ENCODE measurements at places on chromosomes 12 and 14.
A peak's percentile ranks its signal among the peaks of the same experiment; 100 is the strongest.

GRCh38 chr12:124762791-124763593 lies 100.7 kb downstream of the SCARB1 start:
- no peaks in the 10 kb centered on the region for H3K27me3 ChIP-seq
- no peak overlapping the region for H3K4me3 ChIP-seq
- H3K27ac ChIP-seq, result no peak overlapping the region

DNA sequence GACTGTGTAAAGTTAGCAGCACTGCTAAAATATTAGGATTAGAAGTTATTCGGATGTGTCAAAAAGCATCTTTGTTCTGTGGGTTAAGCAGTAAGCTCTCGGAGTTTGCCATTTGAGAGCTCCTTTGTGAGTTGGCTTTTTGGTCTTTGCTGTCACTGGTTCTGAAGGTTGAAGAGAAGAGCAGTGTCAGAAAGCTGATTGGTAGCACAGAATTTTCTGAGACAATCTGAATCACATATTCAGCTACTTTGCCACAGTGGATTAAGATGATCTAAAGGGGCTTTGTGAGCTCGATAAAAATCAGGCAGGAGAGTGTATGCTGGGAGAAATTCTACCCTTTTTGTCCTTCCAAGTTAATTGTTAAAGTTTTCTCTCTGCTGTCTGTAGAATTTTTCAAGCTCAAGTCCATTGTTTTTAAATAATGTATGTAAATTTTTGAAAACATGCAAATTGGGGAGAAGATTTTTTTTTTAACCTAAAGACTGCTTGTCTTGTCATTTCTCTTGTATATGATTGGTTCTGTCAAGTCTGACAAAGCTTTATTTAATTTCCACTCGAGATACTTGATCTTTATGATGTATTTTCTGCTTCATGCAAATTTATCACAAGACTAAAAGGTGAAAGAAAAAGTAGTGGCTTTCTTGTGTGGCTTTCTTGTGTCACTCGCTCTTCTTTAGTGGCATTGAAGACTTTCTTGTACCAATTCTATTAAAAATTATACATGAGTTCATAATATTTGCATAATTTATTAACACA lies 307.3 kb downstream of the EGLN3 start:
- H3K4me3 ChIP-seq, result no peak overlapping the region
- no peaks in the 10 kb centered on the region for H3K4me1 ChIP-seq
- no peaks in the 10 kb centered on the region for H3K36me3 ChIP-seq
- DNase-seq, result no peak

DNA sequence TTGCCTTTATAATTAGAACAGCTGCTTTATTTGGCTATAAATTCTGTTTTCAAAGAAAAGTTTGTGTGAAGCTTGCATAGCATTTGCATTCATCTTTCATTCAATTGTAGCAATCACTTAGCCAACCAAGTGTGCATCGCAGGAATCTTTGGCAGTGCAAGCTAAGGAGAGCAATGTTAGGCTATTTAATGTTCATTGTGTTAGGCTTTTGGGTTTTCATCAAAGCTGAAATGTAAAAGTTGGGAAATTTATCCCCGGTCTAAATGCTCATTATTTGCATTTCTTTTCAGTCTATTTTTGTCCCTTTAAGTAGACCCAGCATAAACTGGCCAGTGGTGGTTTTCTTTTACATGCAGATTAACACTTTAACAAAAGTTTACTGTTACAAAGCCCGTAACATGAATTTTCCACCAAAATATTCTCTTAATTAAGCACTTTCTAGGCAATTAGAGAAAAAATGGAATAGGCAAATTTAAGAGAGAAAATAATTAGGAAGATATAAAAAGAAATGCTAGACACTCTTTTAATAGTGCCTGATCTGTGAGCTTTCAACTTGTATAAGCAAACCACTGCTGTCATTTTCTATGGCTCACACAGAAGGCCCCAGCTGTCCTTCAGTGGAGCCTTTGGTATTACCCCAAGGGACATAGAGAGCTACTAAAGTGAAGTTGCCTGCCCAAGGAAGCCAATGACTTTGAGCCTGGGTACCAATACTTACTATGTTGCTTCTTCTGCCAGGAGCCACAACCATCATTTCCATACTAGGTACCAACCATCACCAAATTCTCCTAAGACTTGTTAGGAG lies 898.9 kb upstream of the SEL1L start:
- DNase-seq, result no peak
- no peaks in the 10 kb centered on the region for H3K36me3 ChIP-seq
- H3K27me3 ChIP-seq, result no peaks in the 10 kb centered on the region
- no peak overlapping the region for H3K27ac ChIP-seq
- H3K4me1 ChIP-seq, result no peaks in the 10 kb centered on the region

GRCh38 chr12:77601069-77601468 lies 229.6 kb upstream of the NAV3 start:
- H3K27ac ChIP-seq, result no peak overlapping the region
- H3K36me3 ChIP-seq, result no peaks in the 10 kb centered on the region
- no peak overlapping the region for H3K4me3 ChIP-seq
- H3K27me3 ChIP-seq, result no peaks in the 10 kb centered on the region

DNA sequence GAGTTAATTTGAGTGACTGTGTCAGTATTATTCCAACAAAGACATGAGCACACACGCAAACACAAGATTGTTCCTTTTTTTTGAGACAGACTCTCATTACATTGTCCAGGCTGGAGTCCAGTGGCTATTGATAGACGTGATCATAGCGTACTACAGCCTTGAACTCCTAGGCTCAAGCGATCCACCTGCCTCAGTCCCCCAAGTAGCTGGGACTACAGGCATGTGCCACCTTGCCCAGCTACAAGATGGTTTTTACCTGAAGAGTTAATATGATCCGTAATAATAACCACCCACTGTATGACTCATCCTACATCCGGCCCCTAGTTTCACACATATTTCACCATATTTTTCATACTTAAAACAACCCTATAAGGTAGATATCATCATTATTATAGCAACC lies 26.8 kb downstream of the BCAT1 start:
- DNase-seq, result no peak
- H3K27ac ChIP-seq, result no peak overlapping the region
- H3K27me3 ChIP-seq, result no peaks in the 10 kb centered on the region
- H3K4me1 ChIP-seq, result no peaks in the 10 kb centered on the region
- no peak overlapping the region for H3K4me3 ChIP-seq

DNA sequence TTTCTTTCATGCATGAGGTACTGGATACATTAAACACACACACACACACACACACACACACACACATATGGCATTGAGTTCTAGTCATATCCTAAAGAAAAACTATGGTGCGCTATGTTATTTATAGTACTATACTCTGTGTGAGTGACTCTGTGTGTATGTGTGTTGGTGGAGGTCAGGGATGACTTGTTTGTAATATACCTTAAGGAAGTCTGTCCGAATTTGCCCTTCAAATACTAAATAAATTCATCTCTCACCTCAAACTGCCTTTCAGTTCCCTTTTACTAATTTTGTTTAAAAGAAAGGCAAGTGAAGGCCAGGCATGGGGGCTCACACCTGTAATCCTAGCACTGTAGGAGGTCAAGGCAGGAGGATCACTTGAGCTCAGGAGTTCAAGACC lies 2.1 kb upstream of the AKAP5 start:
- no peaks in the 10 kb centered on the region for H3K36me3 ChIP-seq
- no peak for DNase-seq
- H3K27me3 ChIP-seq, result no peaks in the 10 kb centered on the region
- H3K4me1 ChIP-seq, result peaks cover 14% of the 10 kb centered on the region
- H3K4me3 ChIP-seq, result no peak overlapping the region
- H3K27ac ChIP-seq, result no peak overlapping the region

- no peak overlapping the region for H3K4me3 ChIP-seq
- H3K27ac ChIP-seq, result no peak overlapping the region
- no peaks in the 10 kb centered on the region for H3K27me3 ChIP-seq
These were observed 263.2 kb downstream of the ADAMTS20 start for GRCh38 chr12:43288671-43289425.

DNA sequence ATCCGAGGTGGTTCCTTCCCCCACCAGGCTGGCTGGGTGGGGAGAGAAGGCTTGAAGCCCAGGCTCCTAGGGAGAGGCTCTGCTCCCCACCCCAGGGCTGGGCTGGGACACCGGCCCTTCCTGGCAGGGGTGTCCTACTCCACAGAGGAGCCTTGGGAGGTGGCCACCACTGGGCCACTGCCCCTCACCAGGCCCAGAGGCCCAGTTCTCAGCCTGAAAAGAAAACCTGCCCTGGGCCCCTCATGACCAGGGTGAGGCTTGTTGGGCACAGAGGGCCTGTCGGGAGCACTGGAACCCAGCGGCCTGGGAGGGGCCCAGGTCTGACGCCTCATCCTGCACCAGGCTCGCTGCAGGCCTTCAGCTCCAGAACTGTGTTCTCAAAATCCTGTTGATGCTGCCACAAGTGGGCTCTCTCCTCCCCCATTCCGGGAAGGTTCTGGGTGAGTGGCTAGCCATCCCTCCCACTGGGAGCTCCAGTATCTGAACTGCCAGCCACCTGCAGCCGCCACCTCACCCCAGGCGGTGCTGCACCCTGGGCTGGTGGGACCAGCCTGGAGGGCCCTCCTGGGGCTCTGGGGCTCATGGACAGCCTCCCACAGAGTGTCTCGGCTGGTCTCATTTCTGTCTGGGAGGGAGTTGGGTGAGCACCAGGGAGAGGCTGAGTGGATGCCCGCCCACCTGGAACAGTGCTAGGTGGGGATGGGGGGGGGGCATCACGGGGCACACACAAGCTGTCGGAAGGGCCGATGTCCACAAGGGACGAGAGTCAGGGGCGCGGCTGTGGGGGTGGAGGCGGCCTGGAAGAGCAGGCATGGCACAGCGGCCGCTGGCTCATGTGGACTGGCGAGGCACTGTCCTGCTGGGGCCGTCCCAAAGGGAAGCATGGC lies 11.8 kb downstream of the BAG5 start:
- no peak for DNase-seq
- no peak overlapping the region for H3K4me3 ChIP-seq

GRCh38 chr14:90900476-90901083 lies 84.3 kb upstream of the TTC7B start:
- no peak overlapping the region for H3K4me3 ChIP-seq
- DNase-seq, result no peak
- no peaks in the 10 kb centered on the region for H3K4me1 ChIP-seq

GRCh38 chr12:93778306-93778705 lies 101.1 kb downstream of the CRADD start:
- no peak for DNase-seq
- H3K4me1 ChIP-seq, result peaks cover 38% of the 10 kb centered on the region
- H3K36me3 ChIP-seq, result no peaks in the 10 kb centered on the region
- H3K27me3 ChIP-seq, result no peaks in the 10 kb centered on the region
- H3K27ac ChIP-seq, result peak overlapping the region; percentile 80
- no peak overlapping the region for H3K4me3 ChIP-seq

All from vagina (tissue), 2 donors.